ENCODE measurements at places on chromosomes 13 and 19.

DNA sequence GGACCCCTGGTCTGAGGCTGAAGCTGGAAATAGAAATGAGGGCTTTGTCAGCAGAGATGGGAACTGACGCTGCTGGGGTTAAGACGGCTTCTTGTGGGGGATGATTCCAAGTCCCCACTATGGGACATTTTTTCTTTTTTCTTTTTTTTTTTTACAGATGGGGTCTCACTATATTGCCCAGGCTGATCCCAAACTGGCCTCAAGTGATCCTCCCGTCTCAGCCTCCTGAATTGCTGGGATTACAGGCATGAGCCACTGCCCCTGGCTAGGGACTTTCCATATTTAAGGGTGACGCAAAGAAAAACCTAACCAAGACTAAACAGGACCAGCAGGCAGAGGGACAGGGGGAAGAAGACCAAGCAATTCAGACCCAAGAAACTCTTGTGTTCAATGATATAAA is 10.0 kb downstream of the LRFN3 start:
- DNase-seq: no peak

GRCh38 chr13:99214232-99214631 is 13.6 kb downstream of the UBAC2 start:
- DNase-seq: no peak

GRCh38 chr13:67353941-67354340 is 123.8 kb upstream of the PCDH9 start:
- no peak for DNase-seq

DNA sequence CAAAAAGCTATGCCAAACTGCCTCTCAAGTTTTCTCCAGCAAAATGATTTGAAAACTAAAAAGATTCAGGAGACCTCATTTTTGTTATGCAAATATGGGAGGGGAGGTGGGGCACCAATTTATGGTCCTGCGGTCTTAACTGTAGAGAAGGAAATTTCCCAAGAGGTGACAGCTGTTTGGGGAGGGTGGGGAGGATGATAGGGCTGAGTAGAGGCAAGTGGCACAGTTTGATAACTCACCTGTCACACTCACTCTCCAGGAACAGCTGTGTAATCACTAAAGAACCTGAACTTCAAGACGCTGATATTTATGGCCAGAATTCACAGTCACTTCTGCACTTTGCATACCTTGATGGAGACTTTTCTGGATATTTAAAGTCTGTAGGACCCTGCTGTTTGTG is 232.9 kb upstream of the STARD13 start:
- DNase-seq: peak; percentile 9

DNA sequence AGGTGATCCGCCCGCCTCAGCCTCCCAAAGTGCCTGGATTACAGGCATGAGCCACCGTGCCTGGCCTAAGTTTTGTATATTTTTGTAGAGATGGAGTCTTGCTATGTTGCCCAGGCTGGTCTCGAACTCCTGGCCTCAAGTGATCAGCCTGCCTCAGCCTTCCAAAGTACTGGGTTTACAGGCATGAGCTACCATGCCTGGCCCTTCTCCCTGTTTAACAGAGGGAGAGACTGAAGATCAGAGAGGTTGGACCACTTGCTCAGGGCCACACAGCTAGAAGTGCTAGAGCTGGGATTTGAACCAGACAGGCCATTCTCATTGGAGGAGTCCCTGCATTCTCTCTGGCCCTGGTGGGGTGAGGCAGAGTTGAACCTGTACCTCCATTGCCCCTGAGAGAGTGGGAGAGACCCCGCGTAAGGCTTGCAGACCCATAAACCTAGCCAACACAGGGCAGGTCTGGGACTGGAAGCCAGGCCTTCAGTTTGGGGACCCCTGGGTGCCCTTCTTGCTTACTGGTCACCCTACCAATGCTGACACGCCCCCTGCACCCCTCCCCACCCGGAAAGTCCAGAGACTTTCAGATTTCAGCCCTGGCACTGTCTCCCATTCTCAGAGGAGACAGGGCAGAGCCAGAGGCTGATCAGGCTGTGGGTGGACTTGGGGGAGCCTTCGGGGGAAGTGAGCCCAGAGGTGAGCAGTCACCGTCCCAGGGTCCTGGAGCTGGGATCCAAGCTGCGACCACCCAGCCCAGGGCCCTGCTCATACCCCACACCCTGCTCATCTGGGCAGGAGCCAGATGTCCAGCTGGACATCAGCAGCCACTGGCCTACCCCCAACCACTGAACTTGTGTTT is 13.3 kb downstream of the TTYH1 start:
- no peak for DNase-seq

- DNase-seq: no peak
These were observed 580.6 kb downstream of the LMO7 start for GRCh38 chr13:76216729-76217128.

- DNase-seq: no peak
These were observed 158.1 kb downstream of the LHFPL6 start for GRCh38 chr13:39444866-39445265.

GRCh38 chr13:28983641-28984040 is 163.5 kb downstream of the MTUS2 start:
- DNase-seq: peak; percentile 5

DNA sequence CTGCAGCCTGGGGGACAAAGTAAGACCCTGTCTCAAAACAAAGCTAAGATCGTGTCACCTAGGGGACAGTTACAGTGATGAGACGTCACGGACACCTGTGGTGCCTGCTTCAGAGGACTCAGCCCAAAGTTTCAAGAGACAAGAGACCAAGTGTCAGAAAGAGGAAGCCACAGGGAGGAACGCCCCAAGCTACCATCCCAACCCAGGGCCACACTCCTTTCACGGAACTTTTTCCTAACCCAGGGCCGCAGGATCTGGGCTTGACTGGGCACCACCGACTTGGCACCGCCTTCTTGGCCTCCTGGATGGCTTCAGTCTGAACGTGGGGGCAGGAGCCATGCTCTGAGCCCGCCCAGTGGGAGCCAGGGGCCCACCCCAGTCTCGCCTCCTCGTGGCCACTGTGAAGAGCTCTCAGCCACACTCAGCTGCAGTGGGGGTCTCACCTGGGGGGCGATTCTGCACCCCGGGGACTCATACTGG is 8.5 kb downstream of the MOB3A start:
- DNase-seq: no peak

GRCh38 chr19:41431426-41432386 is 4.5 kb upstream of the B3GNT8 start:
- no peak for DNase-seq

GRCh38 chr13:94479616-94480015 is at the start of gene DCT:
Gene DCT, minus strand, starts transcription at chr13:94479682. Its CDS starts 427 bp downstream, at chr13:94479255.
- no peak for DNase-seq

DNA sequence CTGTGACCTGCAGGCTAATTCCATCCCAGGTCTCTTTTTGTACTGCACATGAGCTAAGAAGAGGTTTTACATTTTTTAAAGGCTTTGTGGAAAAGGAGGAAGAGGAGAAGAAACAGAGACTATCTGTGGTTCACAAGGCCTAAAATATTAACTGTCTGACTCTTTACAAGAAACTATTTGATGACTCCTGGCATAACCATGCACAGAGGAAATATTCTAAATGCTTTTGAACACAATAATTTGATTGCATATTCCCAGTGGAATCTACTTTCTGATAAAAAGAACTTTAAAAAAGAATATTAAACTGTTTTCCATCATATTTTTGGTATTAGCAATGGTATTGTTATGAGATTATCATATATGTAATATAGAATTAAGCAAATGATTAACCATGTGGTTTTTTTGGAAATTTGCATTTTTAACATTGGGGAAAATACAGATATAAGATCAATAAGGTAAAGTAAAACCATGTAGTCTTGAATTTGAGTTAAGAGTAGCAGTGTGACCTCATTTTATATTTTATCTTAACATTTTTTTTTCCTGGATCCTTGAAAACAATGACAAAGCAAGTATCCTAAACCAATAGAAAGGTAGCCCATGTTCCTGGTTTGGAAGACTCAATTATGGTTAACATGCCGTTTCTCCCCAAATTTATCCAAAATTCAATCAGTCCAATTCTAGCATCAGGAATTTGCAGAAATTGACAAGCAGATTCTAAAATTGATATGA is 251.0 kb downstream of the UQCRFS1 start:
- no peak for DNase-seq

- DNase-seq: no peak
These were observed 150.5 kb downstream of the KDM4B start for GRCh38 chr19:5119297-5119998.

- no peak for DNase-seq
These were observed 248.3 kb downstream of the DCLK1 start for GRCh38 chr13:35882722-35883497.

DNA sequence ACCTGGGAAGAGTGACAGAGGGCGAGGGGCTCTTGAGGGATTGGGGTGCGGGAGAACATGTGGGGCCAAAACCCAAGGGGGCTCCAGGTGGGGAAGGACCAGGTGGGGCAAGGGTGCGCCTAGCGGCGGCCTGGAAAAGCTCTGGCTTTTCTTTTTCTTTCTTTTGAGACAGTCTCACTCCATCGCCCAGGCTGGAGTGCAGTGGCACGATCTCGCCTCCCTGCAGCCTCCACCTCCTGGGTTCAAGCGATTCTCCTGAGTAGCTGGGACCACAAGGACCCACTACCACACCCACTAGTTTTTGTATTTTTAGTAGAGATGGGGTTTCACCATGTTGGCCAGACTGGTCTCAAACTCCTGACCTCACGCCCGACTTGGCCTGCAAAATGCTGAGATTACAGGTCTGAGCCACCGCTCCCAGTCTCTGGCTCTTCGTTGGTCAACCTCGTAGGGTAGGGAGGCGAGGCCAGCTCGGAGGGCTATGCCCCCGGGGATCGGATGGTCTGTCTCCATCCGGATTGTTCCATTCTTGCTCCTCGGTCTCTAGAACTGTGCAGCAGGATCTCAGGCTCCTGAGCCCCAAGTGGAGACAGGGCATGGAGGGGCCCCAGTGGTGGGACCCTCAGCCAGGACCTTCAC is 3.7 kb downstream of the GADD45B start:
- no peak for DNase-seq

GRCh38 chr19:3625996-3626472 is 556 bp downstream of the CACTIN start:
- DNase-seq: no peak

DNA sequence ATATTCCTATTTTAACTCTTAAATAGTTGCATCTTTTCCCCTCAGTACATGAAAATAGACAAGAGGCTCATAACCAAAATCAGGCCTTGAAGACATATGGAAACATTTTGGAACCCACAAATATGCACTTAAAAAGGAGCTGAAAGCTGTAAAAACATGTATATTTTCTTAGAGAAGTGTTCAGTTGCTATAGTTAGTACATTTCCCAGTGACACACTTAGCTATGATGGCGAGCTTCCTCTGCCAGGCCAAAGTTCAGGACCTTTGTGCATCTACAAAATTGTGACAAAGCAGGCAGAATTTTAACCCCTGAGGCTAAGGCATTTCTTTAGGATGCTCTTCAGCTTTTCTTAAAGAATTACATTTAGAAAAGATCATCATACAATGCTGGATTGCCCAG is 54.5 kb downstream of the RCBTB2 start:
- DNase-seq: no peak

DNA sequence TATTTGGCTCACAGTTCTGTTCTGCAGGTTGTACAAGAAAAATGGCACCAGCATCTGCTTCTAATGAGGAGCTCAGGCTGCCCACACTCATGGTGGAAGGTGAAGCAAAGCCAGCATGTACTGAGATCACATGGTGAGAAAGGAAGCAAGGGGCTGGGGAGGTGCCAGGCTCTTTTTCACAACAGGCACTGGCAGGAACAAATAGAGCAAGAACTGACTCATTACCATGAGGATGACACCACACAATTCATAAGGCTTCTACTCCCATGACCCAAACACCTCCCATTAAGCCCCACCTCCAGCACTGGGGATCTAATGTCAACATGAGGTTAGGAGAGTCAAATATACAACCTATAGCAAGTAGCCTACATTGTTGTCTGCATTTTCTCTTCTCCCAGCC is 522.6 kb downstream of the RFC3 start:
- DNase-seq: no peak

DNA sequence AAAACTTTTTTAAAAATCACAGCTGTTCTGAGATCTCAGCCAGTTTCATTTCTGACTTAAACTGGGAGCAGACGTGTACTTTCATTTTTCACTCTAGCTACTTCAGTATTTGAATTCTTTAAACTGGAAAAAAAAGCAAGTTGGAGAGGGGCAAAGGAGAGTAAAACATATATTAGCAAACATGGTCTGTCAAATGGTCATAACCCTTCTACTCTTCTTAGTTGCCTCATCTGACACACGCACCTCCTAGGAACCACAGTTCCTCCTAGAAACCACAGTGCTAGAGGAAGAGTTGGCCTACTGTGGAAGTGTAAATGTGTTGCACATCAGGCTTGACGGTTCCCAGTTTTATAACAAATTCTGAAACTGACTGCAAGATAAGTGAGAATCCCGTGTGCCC is 47.2 kb downstream of the TM9SF2 start:
- no peak for DNase-seq

DNA sequence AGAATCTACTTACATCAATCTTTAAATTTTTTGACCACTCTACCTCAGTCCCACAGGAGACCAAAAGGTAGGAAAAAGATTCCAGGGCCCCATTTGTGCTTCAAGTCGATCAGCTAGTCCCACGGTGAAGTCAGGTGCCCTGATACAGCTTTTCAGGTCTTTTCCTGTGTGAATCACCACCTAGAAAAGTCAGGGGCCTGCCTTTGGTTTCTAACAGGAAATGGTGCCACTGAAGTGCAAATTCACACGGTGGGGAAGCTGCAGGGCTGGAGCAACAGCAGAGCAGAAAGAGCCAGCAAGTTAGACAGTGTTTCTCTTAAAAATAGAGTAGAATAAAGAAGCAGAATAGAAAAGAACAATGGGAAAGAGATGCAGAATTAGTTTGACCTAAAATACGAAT is 107.5 kb downstream of the KLF12 start:
- no peak for DNase-seq

DNA sequence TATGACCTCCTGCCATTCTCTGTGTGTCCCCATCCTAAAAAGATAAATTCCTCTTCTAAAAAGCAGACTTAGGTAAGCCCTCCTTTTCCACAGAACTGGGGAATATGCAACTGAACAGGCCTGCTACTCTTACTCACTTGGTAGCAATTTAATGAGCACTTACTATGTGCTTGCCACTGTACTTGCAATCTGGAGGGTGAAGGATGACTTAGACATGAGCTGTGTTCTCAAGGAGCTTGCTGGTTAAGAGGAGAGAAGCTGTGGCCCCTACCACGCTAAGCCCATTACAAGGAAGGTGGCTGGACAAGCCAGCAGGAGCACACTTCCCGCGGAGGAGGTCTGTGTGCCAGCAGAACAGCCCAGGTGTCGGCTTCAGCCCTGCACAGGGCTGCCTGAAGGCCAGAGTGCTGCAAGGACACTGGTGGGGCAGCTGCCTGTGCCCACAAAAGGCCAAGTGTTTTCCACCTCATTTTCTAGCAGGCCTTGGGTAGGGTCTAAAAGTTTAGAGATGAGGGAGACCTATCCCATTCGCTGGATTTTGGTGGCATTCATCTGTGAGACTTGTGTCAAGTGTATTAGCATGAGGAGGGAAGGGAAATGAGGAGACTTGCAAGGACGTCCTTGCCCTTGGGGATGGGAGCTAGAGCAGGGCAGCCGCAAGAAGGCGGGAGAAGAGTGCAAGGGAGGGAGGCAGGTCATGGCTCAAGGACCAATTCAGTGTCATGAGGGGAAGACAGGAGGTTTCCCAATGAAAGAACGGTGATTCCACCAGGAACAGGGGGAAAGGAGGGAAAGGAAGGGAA is 52.0 kb downstream of the COL4A1 start:
- DNase-seq: no peak

GRCh38 chr19:47618771-47619170 is 9.8 kb downstream of the BICRA start:
- DNase-seq: no peak

GRCh38 chr13:23871616-23872220 is 17.5 kb downstream of the MIPEP start:
- DNase-seq: no peak

GRCh38 chr13:106348075-106348840 is 187.2 kb downstream of the EFNB2 start:
- no peak for DNase-seq

GRCh38 chr13:78160793-78161192 is 242.2 kb upstream of the EDNRB start:
- DNase-seq: no peak
